Glomerular endothelial cell (primary cell): ENCODE measurements at places on chromosomes 3 and 15.

DNA sequence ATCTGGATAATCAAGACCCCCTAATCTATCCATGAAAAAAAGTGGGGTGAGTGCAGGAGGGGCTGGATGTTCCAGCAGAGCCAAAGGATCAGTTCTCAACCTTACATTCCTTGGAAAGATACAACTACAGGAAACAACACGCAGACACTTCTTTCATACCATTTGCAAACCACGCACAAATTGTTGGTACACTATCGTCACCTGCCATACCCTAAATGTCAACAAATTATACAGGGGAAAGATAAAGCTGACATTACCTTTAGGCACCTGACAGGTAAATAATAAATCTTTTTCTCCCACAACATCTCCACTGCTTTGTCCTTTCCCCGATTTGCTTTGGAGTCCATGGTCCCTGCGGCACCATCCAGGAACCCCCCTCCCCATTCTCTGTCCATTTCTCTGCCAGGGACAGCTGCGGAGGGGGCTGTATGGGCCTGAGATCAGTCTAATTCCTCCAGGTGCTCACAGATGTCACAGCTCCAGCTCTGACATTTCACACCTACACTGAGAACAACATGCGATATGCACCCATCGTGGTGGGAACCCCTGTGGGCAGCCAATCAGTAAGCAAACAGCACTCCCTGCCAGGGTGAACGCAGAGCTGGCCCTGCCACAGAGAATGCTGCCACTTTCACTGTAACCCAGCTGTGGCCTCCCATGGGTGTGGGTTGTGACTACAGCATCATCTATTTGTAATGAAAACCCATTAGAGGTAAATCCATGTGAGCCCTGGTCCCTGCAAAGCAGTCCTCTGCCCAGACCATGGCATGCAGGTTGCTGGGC, 37.7 kb upstream of the BCL2L10 start:
- DNase-seq = no peak

DNA sequence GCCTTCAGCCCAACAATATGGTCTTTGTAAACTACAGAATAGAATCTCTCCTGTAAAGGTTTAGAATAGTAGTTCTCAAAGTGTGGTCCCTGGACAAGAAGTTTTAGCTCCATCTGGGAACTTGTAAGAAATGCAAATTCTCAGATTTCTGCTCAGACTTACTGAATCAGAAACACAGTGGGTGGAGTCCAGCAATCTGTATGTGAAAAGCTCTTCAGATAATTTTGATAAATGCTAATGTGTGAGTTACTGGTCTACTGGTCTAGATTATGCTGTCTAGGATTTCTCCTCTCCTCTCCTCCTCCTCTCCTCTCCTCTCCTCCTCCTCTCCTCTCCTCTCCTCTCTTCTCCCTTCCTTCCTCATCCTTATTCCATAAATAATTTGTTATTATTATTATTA, 57.5 kb downstream of the RBMS3 start:
- DNase-seq = no peak

DNA sequence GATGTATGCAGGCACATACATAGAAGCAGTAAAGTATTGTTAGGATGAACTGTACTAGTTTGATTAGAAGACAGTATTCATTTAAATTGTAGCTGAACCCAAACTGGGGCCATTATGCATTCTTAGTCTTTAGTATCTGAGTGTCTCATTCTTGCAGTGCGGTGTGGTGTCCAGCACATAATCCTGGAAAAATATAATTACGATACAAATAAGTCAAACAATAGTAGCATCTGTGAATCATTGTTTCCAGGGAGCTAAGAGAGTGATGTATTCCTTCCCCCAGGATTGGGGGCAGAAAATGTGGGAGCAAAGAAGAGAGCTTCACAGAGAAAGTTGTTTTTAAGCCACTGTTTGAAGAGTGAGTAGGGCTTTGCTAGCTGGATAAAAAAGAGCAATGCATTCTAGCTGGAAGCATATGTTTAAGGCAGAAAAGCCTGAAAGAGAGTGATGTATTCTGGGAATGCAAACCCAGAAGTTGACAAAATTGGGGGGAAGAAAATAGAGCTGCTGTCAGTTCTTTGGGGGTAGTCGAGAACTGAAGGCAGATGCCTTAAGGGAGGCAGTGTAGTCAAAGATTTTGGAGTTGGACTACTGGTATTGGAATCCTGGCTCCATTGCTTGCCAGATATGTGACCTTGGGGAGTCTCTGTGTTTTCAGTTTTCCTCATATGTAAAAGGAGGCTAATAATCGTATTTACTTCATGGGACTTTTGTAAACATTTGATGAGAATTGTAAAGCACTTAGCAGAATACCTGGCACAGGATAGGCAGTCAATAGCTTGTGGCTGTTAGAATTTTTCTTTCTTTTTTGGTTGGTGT, 14.1 kb downstream of the SLMAP start:
- DNase-seq = no peak

DNA sequence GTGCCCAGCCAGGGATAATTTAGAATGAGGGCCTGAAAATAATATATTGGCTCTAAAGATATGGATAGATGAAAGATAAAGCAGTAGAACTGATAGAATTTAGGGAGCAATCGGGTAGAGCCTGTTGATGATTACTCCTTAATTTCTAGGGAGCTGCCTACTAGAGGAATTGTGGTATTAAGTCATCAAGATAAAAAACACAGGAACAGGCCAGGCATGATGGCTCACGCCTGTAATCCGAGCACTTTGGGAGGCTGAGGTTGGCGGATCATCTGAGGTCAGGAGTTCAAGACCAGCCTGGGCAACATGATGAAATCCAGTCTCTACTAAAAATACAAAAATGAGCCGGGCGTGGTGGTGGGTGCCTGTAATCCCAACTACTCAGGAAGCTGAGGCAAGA, 130.4 kb downstream of the PCCB start:
- no peak for DNase-seq

DNA sequence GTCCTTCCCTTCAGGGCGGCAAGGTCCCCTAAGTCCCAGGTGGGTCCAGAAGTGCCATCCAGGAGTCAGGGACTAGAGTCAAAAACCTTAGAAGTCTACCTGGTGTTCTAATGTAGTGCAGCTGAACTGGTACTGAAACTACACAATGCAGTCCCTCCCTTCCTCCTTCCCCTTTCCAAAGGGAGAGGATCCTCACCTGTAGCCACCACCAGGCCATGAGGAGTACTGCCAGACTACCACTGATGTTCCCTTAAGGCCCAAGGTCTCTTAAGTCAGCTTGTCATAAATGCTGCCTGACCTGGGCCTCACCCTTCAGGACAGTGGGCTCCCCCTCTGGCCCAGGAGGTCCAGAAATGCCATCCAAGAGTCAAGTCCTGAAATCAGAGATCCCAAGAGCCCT, 98.9 kb downstream of the ULK4 start:
- DNase-seq = no peak

DNA sequence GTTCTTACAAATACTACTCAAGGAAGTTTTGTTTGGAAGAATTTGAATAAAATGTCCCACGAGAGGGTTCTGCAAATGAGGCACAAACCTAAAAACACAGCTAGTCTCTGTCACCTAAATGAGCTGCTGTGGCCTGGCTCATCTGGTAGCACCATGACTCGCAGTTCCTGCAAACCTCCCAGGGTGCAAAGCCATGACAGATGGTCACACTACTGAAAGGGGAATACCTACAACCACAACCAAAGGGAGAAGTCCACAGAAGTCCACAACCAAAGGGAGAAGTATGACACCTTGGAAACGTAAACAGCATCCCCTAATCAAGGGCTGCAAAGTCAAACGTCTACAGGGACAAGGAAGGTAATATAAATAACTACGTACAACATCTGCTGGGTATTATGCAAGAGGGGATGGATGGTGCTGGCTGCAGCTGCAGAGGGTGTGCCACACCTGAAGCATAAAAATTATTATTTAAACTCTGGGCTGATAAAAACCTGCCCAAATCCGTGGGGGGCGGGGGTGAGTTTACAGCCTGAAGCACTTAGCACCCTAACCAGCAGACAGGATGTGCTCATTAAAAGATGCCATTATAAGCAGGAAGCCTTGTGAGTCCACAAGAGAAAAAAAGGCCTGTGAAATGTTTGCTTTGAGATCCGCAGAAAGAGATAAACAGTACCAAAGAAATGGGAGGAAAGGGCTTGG, 184.0 kb downstream of the MAGI1 start:
- DNase-seq = no peak

GRCh38 chr15:75751116-75751875, 38.6 kb upstream of the CSPG4 start:
- no peak for DNase-seq

DNA sequence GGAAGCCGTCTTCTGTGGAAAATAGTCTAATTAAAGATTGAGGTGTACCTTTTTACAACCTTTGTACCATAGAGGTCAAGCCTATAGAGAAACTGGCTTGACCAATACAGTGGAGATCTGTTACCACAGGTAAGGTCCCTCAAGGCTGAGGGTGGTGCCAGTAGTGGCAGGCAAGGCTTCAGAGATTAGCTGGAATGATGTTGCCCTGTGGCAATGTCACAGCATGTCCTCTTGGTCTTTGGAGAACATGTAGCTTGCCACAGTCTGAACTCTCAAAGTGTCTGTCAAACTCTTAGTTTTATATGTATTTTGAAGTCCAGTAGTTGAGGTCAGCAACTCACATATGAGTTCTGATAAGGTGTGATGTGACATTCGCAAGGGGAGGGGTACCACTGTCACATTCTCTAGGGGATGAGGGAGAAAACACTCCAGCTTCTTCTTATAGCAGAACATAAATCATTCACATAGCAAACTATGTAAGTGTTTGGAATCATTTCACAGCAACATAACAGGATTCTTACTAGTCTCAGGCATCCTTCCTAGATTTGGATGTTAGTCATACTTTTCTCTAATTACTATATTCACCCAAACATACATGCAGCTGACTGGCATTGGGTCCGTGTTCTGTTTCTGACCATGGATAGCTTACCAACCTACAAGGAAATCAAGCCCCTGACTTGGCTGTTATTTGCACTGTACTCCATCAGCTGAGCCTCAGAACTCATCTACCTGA, 173.6 kb downstream of the UBE2E2 start:
- no peak for DNase-seq

GRCh38 chr15:89783111-89783860, 7.2 kb downstream of the MESP2 start:
- no peak for DNase-seq

GRCh38 chr3:153894857-153895256, 226.3 kb upstream of the ARHGEF26 start:
- DNase-seq = no peak

DNA sequence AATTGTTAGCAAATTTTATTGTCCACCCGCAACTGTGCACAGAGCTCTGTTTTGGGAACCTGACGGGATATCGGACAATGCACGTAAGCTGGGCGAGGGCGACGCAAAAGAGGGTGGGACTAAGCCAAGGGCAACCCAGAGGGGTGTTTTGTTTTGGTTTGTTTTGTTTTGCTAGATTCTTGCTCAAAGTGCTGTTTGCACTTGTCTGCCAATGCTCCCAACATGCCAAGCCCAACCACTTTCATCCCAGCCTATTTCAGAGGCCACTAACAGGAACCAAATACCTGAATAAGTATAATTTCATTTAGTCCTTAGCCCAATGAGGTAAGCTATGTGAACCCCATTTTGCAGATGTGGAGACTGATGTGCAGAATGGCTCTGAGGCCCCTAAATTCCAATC, 9.7 kb upstream of the CMTM7 start:
- DNase-seq = no peak

GRCh38 chr3:78025916-78026315, 986.0 kb downstream of the ROBO2 start:
- no peak for DNase-seq

DNA sequence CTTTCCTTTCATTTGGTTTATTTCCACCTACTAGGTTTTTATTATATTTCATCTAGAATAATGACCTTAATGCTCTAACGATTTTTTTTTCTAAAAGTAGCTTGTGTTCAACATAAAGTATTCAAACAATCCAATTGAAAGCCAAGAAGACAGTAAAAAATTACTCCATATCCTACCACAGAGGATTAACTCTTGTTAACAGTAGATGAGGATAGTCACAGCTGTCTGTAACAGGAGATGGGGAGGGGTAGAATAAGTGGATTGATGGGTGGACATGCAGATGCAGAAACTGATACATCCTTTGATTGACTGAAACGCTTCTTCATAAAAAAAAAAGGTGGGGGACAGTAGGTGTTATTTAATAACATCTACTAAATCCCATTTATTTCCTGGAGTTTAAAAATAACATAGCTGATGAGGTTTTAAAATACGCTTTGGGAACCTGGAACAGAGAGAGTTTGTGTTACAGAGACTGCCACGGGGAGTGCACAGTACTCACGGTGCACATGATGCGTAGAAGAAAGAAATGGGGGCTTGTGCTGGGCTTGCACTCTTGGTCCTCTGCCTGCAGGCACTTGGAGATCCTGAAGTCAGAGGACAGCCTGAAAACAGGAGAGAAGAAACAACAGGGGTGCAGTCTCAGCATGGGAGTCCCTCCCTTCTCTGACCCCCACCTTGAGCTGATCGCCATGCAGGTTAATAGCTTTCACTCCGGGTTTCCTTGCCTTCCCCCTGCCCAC, 226.7 kb downstream of the THSD4 start:
- DNase-seq = no peak
